Sigmoid colon (tissue), 7 donors: ENCODE measurements at places on chromosomes 16 and 17. TPM values are rescaled to one million over a fixed set of nuclear protein-coding genes. Genes with fewer than 3 reads are reported as not detected.
A peak's percentile ranks its signal among the peaks of the same experiment; 100 is the strongest.

DNA sequence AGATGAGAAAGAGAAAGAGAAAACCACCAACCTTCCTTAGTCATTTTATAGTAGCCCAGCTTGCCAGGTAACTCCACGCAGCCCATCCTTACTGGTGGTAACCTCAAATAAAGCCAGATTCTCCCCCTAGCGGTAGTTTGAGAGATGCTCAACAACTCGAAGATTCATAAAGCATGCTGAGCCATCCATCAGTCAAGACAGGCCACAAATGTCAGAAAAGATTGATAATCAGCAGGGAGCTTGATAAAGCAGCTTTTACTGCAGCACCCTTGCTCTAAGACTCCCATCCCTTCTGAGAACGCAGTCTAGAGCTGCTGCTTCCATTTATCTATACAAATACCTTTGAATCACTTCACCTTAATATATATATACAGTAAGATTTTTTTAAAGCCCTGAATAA is 451.5 kb upstream of the HSBP1 start:
- DNase-seq = no peak

UBFD1 gene
- 62.4 TPM for total RNA-seq

- no peak for DNase-seq
Observed at GRCh38 chr16:75392906-75393305, 40.4 kb downstream of the CFDP1 start.

DNA sequence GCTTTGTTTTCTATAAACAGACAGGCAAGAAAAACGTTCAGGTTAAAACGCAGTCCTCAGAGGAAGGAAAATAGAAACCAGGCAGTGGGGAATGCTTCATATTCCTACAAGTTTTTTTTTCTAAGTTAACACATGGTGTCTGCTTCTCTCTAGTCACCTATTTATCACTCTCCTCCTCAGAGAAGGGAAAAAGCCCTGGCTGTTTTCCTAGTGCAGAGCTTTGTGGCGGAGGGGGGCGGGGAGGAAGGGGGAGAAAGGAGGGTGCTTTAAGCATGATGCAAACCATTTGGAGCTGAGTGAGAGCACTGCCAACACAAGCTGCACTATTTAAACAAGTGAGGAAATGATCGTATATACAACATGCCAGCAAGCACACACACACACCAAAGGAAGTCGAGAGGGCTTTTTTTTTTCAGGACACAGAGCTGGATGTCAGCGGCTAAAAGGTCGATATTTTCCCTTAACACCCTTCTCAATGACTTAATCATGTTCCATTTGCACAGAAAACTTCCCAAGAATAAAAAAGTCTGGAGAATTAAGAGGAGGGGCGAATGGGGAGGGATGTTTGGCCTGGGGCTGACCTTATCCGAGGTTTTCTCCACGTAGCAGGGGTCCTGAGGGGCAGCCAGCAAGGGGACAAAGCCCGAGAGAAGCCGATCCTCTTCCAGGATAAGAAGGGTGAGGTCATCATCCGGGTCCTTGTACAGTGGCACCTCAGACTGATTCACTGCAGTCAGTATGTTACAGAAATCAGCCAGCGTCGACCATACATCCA is 117.4 kb downstream of the HIC1 start:
- peak; percentile 96 for DNase-seq

GDPD1 gene
- total RNA-seq = 2.5 TPM

DNA sequence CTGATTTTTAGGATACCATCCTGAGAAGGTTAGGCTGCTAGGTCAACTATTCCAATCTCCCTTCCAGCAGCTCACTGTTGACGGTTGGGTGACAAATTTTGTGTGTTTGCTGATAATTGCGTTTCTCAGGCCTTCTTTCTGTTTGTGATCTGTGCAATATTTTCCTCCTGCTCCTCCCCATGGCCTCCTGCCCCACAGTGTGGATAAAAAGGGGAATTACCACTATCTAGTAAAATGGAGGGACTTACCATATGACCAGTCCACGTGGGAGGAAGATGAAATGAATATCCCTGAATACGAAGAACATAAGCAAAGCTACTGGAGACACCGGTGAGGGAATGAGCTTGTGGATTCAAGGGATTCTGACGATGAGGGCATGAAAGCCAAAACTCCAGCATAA is 9.2 kb downstream of the CHD3 start:
- no peak for DNase-seq

- DNase-seq = peak; percentile 5
Observed at GRCh38 chr17:61466246-61466645, 14.0 kb downstream of the TBX4 start.

KRTAP4-2 gene
- total RNA-seq = not detected

DOC2B gene
- total RNA-seq = 4.9 TPM

YWHAE gene
- 378 TPM for total RNA-seq

DNA sequence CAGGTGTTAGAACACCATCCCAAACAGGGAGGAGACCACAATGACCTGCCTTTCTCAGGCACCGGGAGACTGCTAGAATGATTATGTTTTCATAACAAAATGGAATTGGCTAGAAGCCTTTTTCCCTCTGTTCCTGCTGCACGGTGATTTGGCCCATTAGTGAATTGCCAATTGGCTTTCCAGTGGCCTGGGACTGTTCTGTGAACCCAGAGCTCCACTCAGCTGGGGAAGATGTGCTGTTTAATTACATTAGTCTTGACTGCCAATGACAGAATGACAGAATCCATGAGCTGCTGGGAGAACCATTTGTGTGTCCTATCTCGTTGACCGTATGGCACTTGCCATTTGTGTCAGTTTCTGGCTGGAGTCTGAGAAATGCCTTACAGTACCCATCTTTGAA is 242.9 kb downstream of the CDH11 start:
- DNase-seq = no peak

DNA sequence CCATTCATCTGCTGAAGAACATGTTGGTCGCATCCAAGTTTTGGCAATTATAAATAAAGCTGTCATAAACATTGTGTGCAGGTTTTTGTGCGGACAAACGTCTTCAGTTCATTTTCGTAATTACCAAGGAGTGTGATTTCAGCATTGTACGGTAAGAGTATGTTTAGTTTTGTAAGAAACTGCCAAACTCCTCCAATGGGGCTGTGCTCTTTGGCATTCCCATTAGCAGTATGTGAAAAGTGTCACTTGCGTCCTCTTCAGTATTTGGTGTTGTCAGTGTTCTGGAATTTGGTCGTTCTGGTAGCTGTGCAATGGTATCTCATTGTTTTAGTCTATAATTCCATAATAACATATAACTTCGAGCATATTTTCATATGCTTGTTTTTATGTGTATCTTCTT is 120.9 kb downstream of the BCAS3 start:
- no peak for DNase-seq

DNA sequence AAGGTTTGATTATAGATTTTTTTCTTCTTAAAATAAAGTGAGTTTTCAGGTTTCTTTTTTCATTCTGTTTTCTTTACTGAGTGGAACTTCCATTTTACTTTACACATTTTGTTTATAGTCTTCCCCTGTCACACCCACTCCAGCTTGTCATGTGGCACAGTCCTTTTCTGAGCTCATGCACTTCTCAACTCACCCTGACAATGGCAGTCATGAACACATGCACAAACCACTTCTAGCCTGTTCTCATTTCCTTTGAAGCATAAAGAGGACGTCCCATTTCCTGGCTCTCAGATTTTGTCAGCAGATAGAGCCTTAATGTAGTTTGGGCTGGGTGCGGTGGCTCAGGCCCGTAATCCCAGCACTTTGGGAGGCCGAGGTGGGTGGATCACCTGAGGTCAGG is 168.0 kb downstream of the AHSP start:
- DNase-seq = no peak

CTRB2 gene
- total RNA-seq = not detected

DNA sequence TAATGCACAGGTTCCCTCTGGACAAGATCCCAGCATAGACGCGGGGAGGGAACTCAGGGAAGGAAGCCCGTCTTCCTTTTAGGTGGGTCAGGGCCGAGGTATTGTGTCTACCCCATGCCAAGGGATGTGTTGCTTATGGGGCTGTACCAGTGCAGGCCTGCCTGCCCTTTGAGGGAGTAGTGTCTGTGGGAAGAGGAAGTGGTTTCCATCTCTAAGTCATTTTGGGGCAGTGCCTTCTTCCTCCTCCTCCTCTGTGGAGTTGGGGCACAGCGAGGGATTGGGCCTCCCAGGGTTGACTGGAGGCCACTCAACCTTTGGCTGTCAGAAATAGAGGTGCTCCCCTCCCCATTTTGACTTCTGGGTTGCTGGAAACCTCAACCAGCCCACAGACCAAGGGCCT is 26.5 kb downstream of the GJD3 start:
- DNase-seq = no peak

DNA sequence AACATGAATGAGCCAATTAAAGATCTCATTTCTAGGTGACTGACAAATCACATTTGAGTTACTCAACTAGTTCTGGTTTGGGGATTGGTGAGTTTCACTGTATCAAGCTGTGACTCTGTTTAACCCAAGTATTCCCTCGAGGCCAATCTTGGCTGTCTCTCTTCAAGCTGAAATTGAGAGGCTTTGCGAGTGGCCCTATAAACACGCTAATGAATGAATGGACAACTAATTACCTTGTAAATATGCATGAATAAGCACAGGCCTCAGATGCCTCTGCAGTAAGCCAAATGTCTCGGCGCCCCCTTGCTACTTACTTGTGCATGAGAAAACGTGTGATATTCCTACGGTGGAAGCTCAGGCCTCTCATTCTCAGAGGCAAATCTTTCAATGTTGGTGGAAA is 450.3 kb upstream of the PSMD7 start:
- no peak for DNase-seq

DNA sequence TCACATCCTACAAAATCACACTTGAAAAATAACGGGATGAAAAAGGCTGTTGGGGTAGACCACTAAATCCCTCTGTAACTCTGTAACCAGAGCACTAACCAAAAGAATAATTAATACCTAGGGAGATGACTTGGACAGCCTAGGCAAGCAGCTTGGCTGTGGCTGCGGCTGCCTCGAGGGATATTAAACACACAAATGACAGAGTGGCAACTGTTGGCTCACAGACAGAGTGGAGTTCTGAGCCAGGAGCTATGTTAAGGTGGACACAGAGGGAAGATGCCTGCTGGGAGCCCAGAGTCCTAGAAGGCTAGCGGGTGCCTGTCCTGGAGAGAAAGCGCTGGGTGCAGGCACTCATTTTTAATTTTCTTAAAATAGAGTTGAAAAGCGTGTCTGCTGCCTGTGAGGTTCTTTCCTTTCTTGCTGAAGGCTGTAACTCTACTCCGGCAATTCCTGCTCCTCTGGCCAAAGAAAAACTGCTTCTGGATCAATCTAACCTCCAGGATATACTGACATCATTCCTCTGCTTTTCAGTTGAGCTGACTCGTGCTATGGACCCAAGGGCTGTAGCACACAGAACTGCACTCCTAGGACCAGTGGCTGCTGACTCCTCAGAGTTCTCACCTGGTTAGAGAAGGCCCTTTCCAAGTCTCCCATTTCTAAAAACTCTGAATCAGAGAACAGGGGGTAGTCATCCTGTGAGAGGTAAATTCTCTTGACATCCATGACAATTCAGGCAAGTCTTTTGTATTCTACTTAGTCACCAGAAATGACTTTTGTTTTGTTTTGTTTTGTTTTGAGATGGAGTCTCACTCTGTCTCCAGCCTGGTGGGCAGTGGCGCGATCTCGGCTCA is 147.9 kb downstream of the STX8 start:
- no peak for DNase-seq

DNA sequence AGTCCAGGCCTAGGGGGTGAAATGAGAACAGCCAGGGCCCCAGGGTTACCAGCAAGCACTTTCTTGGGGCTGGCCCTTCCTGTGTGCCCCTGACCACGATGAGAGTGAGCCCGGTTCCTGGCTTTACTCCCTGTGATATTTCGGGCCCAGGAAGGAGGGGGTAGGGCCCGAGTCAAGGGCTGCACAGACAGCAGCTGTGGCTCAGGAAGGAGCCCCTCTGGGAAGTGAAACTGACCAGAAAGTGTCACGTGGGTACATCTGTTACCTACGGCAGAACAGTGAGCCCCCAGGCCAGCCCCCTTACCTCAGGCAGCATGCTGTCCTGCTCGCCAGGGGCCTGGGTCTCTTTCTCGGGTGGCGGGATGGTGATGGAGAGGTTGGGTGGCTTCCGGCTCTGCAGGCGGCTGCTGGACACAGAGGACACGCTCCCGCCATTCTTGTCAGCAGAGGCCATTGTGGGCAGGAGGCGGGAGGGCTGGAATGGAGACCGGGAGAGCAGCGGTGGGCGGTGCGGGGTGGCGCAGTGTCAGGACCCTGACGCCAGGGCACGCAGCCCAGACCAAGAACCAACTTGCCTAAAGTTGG is 13.8 kb downstream of the AANAT start:
- peak; percentile 64 for DNase-seq

HBZ gene
- not detected for total RNA-seq

DNA sequence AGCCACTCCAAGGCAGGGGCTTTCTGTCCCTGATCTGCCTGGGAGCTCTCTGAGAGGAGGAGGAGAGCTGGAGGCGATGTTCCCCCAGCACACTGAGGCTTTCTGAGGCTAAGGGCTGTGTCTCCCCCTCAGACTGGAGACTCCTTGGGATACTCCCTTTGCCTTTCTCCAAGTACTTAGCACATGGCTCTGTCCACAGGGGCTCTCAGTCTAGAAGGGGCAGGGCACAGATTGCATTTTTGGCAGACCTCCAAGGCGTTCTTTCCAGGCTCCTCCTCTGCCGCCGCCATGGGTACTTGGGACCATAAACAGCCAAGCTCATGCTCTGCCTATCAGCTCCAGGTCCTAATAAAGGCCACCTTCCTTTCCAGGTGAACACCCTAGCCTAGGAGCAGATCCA is 1.8 kb upstream of the GIP start:
- peak; percentile 47 for DNase-seq

C17orf100 gene
- 1.3 TPM for total RNA-seq

MBTPS1 gene
- 80.3 TPM for total RNA-seq

GRCh38 chr17:2067048-2067561 is 12.2 kb downstream of the HIC1 start:
- no peak for DNase-seq

GRCh38 chr17:39974433-39974832 is 6.2 kb upstream of the PSMD3 start:
- DNase-seq = no peak

DNA sequence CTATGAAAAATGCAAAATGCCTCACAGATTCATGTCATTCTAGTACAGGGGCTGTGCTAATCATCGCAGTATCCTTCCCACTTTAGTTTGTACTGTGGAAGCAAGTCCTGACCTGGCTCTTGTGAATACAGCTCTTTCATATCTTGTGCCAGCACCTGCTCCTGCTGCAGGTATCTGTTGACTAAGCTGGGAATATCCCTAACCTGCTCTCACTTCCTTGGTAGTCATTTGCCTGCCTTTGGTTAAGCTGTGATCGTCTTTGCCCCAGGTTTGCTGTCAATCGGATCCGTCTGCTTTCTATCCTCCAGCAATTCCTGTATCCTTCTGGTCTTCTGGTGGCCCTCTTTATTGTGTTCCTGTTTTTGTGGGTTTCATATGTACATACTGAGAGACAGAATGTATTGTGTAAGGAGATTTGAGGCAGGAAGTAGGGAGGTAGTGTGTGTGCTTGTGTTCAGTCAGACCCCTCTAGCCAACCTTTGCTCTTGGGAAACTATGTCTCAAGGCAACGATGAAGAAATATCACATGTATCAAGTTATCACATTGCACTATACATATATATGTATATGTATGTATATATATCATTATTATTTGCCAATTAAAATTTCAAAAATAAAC is 7.7 kb upstream of the GINS3 start:
- DNase-seq = no peak

GRCh38 chr17:51739245-51739886 is 419.1 kb downstream of the CA10 start:
- no peak for DNase-seq

- no peak for DNase-seq
Observed at GRCh38 chr16:77643176-77643575, 79.1 kb upstream of the NUDT7 start.
